ENCODE measurements at places on chromosomes 2 and 18. TPM values are rescaled to one million over a fixed set of nuclear protein-coding genes. Genes with fewer than 3 reads are reported as not detected.

DNA sequence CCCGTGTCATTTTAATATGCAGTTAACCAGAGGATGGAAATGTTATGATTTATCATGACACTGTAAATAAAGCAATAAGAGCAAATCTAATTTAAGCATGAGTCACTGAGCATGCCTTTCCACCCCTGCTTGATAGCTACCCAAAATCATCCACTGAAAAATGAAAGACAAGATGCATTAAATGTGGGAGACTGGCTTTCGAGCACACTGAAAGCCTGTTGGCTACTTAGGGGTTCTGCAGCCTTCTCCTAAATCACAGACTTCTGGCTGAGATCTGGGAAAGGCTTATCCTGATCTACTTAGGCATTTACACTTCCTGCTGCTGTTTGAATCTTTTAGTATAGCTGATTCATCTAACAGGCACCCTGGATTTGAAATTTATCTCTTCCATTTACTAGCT is 778.3 kb upstream of the CDH7 start:
- H3K27ac ChIP-seq: no peak overlapping the region
- no peaks in the 10 kb centered on the region for H3K4me1 ChIP-seq
- H3K4me3 ChIP-seq: no peak overlapping the region
- DNase-seq: no peak

DNA sequence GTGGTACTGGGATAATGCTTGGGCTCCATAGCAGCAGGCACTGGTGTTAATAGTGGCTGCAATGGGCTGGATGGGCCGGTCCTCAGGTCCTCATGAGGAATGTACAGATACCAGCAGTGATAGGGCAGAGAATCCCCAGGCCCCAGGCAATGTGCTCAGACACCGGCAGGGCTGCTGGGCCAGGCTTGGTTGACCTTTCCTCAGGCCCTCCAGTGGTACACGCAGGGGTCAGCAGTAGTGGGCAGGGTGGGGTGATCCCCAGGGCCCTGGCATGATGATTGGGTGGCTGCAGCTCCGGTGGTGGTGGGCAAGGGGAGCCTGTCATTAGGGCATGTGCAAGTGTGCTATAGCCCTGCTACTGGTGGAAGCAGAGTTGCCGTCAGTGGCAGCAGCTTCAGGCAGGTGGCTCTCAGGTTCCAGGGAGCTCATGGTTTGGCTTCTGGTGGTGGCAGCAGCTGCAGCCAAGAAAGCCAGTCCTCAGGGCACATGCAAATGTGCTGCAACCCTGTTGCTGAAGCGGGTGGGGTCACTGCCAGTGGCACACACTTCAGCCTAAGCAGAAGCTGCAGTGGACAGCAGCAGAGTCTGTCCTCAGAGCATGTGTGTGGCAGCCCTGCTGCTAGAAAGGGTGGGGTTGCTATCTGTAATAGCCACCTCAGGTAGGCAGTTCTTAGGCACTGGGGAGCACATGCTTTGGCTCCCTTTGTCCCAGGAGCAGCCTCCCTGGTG is 56.8 kb downstream of the CCNT2 start:
- no peak for DNase-seq
- no peaks in the 10 kb centered on the region for H3K27me3 ChIP-seq
- no peak overlapping the region for H3K27ac ChIP-seq
- no peaks in the 10 kb centered on the region for H3K36me3 ChIP-seq
- H3K4me3 ChIP-seq: no peak overlapping the region

- no peaks in the 10 kb centered on the region for H3K36me3 ChIP-seq
- H3K27me3 ChIP-seq: no peaks in the 10 kb centered on the region
- DNase-seq: no peak
- no peak overlapping the region for H3K4me3 ChIP-seq
- H3K27ac ChIP-seq: no peak overlapping the region
Observed at GRCh38 chr2:13109516-13109915, 392.8 kb downstream of the TRIB2 start.

GRCh38 chr18:11992096-11992790 is 10.9 kb downstream of the IMPA2 start:
- no peak for DNase-seq
- H3K4me3 ChIP-seq: no peak overlapping the region
- no peaks in the 10 kb centered on the region for H3K27me3 ChIP-seq
- H3K36me3 ChIP-seq: no peaks in the 10 kb centered on the region
- H3K27ac ChIP-seq: no peak overlapping the region
- H3K4me1 ChIP-seq: peaks cover 33% of the 10 kb centered on the region

DNA sequence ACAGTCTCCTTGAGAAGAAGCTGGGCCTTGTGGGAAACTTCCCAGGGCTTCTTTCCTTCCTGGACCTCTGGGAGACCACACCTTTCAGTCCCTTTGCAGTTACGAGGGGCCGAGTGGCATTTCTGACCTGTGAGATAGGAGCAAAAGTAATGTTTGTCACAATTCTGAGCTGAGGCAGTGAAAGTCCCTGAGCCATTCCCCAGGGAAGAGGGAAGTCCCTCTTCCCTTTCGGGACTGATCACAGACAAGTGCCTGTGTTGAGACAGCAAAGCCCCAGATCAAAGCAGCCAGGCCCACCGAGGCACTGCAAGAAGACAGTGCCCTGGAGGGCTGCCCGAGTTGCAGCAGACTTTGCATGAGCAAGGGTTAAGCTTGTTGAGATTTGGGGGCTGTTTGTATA is 41.9 kb downstream of the RHOB start:
- no peaks in the 10 kb centered on the region for H3K27me3 ChIP-seq
- no peak for DNase-seq
- H3K36me3 ChIP-seq: no peaks in the 10 kb centered on the region
- no peak overlapping the region for H3K4me3 ChIP-seq
- no peak overlapping the region for H3K27ac ChIP-seq

DNA sequence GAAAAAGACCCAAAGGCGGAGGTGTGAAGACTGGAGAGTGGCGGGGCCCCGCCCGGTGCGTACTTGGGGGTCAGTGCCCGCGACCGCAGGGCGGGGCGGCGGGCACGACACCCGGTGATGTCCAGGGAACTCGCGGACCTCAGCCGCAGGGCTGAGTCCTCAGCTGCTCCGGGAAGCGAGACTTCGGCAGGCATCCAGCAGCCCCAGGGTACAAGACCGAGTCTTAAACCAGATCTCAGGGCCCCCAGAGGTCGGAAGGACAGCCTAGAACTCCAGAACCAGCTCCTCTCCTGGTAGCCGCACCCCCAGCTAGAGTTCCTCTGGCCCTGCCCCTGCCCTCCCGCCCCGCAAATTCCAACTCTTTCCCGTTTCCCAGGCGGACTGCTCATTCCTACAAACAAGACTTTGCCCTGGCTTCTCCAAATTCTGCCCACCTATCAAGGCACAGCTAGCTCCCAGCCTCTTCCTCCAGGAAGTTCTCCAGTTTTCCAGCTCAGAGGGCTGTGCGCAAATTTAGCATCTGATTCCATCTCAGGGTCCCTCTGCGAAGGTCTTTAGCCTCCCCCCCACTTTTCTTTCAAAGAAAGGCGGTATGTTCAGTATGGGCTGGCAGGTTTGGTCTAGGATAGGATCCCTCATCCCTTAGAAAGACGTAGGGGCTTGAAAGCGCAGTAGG is 26.0 kb upstream of the NOTO start:
- peak overlapping the region; percentile 63 for H3K27ac ChIP-seq
- H3K4me1 ChIP-seq: peaks cover 21% of the 10 kb centered on the region
- no peaks in the 10 kb centered on the region for H3K36me3 ChIP-seq
- peak overlapping the region; percentile 56 for H3K4me3 ChIP-seq
- H3K27me3 ChIP-seq: no peaks in the 10 kb centered on the region
- no peak for DNase-seq

DNA sequence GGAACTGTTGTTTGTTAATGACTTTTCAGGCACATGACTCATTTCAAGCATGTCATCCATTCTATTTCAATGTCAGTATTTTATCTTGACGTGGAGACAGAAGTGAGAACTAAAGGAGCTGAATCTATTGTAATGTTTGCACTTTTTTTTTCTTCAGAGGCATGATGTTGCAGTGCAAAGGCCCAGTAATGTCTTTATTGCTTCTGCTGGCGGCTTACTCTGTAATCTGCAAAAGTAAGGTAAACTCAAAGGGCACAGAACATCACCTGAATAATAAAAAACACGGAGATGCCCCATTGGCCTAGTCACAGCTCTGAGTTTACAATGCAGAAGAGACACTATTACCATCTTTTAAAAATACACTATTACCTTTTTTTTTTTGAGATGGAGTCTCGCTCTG is 2.4 kb upstream of the CNNM3 start:
- H3K36me3 ChIP-seq: peaks cover 15% of the 10 kb centered on the region
- peaks cover 64% of the 10 kb centered on the region for H3K4me1 ChIP-seq
- no peak overlapping the region for H3K27ac ChIP-seq
- no peaks in the 10 kb centered on the region for H3K27me3 ChIP-seq

- DNase-seq: no peak
- H3K36me3 ChIP-seq: no peaks in the 10 kb centered on the region
- no peak overlapping the region for H3K27ac ChIP-seq
- H3K4me3 ChIP-seq: no peak overlapping the region
- no peaks in the 10 kb centered on the region for H3K27me3 ChIP-seq
- H3K4me1 ChIP-seq: no peaks in the 10 kb centered on the region
Observed at GRCh38 chr2:135829378-135830135, 7.4 kb downstream of the LCT start.

GRCh38 chr2:46393865-46394264 is 85.5 kb upstream of the TMEM247 start:
- H3K36me3 ChIP-seq: no peaks in the 10 kb centered on the region
- DNase-seq: no peak
- H3K4me1 ChIP-seq: no peaks in the 10 kb centered on the region

DNA sequence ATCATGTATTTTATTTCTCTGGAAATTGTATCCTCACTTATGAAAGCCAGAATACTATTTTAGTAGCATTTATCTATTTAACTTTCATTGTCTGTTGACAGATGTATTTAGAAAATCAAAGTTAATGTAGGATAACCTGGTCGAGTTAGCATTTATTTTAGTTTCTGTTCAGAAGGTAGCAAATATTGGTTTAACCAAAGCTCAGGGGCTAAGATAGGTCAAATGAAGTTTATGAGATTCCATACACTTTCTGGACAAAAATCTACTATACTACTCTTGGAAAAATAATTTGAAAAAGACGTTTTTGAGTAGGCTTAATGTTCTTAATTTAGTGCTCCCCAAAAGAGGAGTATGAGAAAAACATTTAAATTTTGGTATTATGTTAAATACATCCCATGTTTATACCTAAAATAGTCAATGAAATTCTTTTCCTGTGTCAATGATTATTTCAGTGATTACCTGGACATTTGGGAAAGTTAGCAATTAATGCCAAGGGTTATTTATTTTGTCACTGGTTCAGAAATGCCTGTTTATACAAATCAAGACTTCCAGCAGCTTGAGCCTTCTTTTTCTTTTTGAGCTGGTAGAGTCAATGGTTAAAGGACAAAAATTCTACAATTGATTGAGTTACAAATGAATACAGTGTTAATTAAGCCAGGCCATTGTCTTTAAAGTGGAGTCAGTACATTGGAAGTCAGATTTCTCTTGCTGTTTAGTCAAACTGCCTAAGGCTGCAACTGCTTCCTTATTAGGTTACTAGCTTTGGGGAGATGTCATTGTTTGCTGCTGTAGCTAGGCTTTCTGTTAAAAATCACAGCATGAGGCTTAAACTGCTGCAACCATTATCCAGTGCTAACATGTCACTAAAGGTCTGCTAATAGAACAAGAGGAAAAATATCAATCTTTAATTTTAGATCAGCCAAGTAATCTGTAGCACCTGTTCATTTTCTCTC is 182.3 kb downstream of the CAMKMT start:
- H3K4me3 ChIP-seq: no peak overlapping the region
- DNase-seq: no peak
- no peak overlapping the region for H3K27ac ChIP-seq
- no peaks in the 10 kb centered on the region for H3K4me1 ChIP-seq
- H3K27me3 ChIP-seq: no peaks in the 10 kb centered on the region

- H3K4me1 ChIP-seq: no peaks in the 10 kb centered on the region
- no peaks in the 10 kb centered on the region for H3K36me3 ChIP-seq
- no peak for DNase-seq
- H3K27ac ChIP-seq: no peak overlapping the region
- no peaks in the 10 kb centered on the region for H3K27me3 ChIP-seq
Observed at GRCh38 chr2:44753552-44754285, 187.8 kb upstream of the SIX3 start.

DNA sequence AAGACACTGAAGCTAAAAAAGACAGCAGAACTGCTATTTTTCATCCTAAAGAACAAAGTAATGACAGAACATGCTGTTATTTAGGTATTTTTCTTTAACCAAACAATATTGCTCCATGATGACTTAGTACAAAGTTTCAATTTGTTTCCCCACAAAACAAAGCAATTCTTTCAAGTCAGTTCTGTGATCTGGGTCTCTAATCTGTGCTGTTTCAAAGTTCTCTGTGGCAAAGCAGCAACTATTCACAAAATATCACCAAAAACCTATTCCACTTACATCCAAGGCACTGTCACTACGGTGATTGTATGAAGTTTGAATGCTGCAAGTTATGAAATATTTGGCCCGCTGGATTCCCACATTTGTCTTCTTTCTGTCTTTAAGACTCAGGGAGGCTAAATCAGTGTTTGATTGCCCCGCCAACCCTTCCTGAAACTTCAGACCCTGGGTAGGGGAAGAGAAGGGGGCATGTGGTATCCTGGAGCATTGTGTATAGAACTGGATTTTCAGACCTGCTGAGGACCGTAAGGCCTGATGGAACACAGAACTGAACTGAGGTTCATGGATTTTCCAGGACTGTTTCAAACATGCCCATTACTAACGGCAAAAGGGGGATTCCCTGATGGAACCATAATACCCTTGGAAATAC is 13.1 kb upstream of the MFF start:
- H3K4me3 ChIP-seq: no peak overlapping the region
- no peaks in the 10 kb centered on the region for H3K4me1 ChIP-seq
- no peaks in the 10 kb centered on the region for H3K27me3 ChIP-seq
- no peak overlapping the region for H3K27ac ChIP-seq
- H3K36me3 ChIP-seq: no peaks in the 10 kb centered on the region

DNA sequence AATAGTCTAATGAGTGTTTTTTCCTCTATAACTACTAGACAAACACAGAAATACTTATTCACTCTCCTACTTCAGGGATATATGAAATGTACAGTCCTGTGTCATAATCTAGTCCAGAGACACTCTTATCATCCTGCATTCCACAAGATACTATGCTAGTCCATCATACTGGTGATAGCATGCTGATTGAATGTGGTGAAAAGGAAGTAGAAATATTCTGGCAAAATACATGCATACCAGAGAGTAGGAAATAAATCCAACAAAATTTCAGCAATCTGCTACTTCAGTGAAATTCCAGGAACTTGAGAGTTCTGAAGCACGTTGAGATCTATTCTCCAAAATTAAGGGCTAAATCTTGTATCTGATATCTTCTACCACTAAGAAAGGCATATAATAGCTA is 353.9 kb downstream of the PID1 start:
- H3K4me1 ChIP-seq: no peaks in the 10 kb centered on the region
- no peaks in the 10 kb centered on the region for H3K36me3 ChIP-seq
- no peaks in the 10 kb centered on the region for H3K27me3 ChIP-seq
- H3K4me3 ChIP-seq: no peak overlapping the region

DNA sequence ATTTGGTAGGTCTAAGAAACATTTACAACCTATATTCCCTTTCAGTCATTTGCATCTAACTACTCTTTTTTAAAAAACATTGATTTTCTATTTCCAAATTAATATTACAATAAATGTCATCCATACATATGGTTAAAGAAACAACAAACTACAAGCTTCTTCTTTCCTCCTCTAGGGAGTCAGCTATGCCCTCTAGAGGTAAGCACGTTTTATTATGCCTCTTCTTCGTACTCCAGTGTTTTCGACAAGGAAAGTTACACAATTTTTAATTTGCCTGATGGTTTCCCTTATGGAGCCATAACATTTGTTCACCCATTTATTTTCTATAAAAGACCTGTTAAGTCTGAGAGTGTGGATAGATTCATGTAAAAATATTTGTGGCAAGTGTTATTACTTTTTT is 183.4 kb upstream of the CDH7 start:
- H3K4me3 ChIP-seq: no peak overlapping the region
- H3K4me1 ChIP-seq: no peaks in the 10 kb centered on the region
- no peak overlapping the region for H3K27ac ChIP-seq
- no peaks in the 10 kb centered on the region for H3K36me3 ChIP-seq
- no peak for DNase-seq

The CIB4 gene
- total RNA-seq: not detected

The PLEKHH2 gene
- total RNA-seq: 3.3 TPM

The BMP10 gene
- total RNA-seq: not detected
